ENCODE measurements at places on chromosomes 2 and 18.

DNA sequence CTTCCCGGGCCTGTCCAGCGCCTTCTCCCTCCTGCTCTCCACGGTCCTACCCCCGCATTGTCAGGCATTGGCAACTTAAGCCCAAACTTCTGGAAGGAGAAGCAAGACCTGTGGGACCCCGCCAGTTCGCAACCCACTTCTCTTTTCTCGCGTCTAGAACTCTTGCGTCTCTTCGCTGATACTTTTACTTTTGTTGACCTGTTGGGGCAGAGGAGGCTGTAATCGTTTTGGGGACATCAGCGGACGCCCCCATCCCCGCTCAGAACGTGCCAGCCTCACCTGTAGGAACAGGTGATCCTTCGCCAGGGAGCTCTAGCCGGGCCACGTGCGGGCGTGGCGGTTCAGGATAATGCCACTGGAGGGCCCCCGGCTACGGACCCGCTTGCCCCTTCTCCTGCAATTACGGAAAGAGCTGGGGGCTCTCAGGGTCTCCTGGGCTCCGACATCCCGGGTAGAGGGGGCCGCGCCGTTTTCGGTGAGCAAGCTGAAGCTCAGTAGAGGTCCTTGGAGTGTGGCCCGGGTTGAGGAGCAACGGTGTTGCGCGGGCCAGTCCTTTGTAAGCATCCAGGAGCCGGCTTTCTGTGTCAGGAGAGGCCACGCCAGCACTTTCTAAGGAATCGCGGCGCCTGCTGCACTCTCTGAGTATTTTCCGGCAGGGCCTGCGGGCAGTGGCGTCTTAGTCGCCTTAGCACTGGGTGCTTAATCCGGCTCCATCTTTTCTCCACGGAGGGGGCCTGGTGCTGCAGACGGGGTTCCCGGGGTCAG is 1.6 kb downstream of the MTCL1 start:
- peak; percentile 23 for DNase-seq

DNA sequence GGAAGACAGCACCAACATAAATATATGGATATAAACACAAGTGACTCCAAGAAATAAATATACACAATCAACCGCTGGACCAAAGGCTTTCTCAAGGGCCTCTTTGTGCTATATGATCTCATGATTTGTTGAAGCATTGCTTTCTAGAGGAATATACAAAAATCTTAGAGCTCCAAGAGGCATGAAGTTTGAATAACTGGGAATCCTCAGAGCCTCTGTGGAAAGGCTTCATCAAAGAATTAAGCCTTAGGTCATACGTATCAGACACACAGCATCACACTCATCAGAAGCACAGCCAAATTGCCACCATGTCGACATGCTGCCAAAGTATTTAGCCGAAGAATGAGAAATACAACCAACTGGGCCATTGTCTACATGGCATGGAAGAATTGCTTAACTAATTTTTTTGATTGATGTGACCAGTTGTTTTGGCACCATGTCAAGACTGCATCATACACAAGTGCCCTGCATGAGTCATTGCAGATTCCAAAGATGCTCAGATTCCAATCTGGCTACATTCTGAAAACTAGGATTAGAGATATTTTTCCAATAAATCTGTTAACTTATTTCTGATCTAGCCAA is 860.6 kb upstream of the ZEB2 start:
- no peak for DNase-seq

- DNase-seq, result peak; percentile 59
Observed at GRCh38 chr2:112996635-112997034, 8.6 kb upstream of the IL36A start.

GRCh38 chr2:190023860-190024259 is 38.7 kb downstream of the MSTN start:
- no peak for DNase-seq

DNA sequence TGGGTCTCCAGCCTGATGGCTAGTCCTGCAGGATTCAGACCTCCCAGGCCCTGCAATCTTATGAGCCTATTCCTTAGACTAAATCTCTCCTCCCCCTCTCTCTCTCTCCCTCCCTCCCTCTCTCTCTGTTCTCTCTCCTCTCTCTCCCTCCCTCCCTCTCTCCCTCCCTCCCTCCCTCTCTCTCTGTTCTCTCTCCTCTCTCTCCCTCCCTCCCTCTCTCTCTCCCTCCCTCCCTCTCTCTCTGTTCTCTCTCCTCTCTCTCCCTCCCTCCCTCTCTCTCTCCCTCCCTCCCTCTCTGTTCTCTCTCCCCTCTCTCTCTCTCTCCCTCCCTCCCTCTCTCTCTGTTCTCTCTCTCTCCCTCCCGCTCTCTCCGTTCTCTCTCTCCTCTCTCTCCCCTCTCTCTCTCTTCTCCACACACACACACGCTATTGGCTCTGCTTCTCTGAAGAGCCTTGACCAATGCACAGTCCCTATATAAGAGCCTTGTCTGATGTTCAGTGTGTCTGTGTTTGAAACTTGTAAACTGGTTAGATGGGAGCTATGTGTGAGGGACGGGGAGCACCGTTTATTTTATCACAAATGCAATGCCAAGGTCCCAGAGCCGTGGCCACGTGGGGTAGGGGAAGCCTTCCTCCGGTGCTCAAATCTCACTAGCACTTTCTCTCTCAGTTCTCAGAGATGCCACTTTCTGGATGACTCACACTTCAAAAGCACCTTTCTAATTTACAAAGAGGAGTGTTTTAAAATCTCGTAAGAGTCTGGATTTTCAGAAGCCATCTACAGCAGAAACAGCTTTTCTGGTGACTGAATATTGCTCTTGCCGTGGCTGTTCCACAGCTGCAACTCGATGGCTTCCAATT is 9.4 kb upstream of the PRLH start:
- DNase-seq, result no peak

GRCh38 chr18:35458271-35458670 is 39.5 kb downstream of the INO80C start:
- no peak for DNase-seq

DNA sequence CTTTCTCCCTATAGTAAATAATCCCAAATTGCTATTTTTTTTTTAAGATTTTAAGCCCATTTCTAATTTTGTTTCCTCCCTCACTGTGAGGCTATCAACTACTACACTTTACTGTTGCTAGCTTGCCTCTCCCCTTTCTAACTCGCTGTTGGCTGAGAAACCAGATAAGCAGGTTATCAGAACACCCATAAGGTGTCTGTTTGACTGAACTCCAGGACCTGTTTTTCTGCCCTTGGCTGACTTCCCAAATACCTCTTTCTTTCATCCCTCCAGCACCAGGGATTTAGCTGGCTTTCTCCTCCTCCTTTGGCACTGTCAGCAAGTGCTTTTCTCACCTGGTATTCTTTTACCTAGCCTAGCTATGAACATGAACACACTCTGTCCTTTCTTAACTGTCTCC is 11.1 kb downstream of the TRAK2 start:
- no peak for DNase-seq

- DNase-seq, result no peak
Observed at GRCh38 chr18:2338601-2339000, 232.7 kb downstream of the METTL4 start.

DNA sequence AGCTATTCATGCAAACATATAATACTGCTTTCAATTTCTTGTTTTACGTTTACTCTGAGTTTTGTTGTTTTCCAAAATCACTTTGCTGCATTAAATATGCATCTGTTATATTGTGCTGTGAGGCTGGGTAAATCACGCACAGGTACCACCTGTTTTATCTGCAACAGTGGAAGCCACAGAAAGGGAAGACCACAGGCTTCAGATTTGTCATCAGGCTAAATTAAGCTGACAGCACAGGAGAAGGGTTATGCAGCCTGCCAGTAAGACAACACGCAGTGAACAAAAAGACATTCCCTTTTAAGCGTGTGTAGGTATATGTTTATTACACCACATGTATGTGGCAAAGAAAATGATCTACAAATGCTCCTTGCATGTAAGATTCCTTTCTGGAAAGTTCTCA is 38.2 kb downstream of the ZNF516 start:
- DNase-seq, result no peak

GRCh38 chr2:127688405-127688804 is 12.9 kb upstream of the SFT2D3 start:
- no peak for DNase-seq

GRCh38 chr18:22093731-22094357 is 75.5 kb upstream of the GATA6 start:
- DNase-seq, result no peak

DNA sequence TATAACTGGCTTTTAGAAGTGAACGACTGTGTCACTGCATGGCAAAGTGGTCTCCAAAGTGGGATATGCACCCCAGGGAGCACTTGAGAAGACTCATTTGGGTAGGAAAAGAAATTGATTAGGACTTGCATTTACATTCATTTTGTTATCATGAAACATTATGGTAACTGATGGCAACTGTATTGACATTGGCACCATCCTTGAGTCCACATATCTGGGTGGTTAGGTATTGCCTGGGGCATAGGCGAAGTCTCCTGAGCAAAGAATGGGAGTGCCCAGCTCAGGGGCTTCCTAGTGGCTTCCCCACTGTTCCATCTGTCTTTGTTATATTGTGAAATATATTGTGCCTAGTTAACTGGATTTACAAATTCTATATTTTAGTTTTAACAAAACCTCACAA is 29.2 kb downstream of the SPATS2L start:
- DNase-seq, result no peak

- DNase-seq, result no peak
Observed at GRCh38 chr2:9178904-9179571, 27.6 kb upstream of the ASAP2 start.

GRCh38 chr2:183123117-183123958 is 905 bp upstream of the NUP35 start:
- DNase-seq, result no peak

DNA sequence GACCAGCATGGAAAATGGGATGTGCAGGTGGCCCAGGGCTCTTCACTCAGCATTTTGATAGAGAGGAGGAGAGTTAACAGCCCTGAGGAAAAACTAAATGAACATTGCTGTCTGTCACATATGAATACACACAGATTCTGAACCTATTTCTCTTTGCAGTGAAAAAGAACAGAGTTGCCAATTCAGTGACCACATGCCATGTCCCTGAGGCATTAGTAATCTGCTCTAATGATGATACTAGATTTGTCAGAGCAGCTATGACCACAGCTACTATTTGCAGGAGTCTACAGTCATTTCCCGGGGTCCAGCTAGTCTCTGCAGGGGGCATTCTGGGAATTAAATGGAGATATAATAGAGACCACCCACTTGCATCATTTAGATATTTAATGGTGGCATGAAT is 267.6 kb downstream of the TMX3 start:
- DNase-seq, result no peak

GRCh38 chr18:31684279-31685096 is at the start of gene B4GALT6:
Gene B4GALT6 (minus strand): TSS chr18:31684581. CDS start chr18:31684426, 155 bp downstream.
- DNase-seq, result no peak

DNA sequence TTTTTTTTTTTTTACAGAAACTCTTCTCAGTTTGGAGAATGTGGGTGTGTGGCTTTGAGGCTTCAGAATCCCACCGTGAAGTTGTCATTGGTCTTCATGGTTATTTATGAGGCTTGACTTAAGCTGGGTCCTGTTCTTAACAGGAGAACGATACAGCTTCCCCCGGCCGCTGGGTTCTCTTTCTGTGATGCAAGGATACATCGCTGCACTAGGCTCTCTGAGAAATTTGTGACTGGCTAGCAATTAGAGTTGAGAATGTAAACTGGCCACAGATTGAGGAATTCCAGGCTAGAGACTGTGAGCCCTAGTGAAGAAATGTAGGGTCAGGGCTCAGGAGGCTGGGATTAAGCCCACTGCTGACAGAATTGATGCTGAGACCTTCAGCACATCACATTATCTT is 29.8 kb downstream of the MGAT5 start:
- DNase-seq, result no peak

- DNase-seq, result no peak
Observed at GRCh38 chr2:1731447-1731962, 12.8 kb downstream of the PXDN start.

GRCh38 chr2:196278491-196278911 is 107.1 kb upstream of the STK17B start:
- peak; percentile 43 for DNase-seq

DNA sequence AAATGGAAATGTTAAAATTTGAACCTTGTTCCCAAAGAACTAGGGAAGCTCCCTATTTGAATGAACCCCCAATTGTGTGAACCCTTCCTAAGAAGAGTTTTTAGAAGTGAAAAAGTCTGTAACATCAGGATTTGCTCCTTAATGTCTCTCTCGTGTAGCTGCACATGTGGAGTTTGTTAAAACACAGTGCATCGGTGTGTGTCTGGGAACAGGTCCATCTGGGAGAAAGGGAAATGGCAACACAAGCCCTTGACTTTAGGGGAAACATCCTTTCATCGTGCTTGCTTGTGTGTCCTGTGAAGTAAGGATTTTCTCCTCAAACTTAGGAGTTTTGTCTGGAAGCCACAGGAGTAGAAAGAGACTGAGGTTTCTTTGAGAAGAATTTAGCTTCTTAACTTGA is 203.9 kb downstream of the PRKCE start:
- no peak for DNase-seq

DNA sequence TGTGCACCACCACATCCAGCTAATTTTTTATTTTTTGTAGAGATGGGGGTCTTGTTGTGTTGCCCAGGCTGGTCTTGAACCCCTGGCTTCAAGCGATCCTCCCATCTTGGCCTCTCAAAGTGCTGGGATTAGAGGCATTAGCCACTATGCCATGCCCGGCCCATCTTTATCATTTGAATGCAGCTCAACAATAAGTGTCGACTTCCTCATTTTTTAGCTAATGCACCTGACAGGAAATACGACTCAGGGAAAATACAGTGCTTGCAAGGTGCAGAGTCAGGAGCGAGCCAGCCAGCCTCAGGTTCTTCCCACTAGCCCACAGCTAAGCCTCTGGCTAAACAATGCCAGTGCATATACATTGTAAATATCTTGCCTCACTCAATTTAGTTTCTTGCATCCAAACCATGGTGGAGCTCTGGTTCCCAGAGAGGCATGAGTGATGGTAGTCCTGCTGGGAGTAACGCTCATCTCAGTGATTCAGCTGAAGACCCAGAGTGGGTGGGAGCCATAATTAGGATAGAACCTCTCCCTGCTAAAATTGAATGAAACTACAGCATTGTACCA is 135.0 kb downstream of the TGIF1 start:
- no peak for DNase-seq

DNA sequence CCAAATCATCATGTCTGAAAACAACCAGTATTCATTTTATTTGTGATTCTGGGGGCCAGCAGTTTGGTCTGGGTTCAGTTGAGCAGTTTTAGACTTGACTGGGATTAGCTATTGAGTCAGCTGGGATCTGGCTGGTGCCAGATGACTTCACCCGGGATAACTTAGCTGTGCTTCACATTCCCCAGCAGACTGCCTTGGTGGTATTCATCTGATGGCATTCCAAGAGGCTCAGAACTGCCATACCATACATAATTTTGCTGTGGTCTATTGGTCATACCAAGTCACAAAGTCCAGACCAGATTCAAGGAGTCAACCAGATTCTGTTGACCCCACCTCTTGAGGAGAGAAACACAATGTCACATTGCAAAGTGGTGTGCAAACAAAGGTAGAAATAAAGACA is 7.8 kb upstream of the FSHR start:
- DNase-seq, result no peak
